CD4-positive, alpha-beta T cell treated with Interleukin-21 for 1 hour (primary cell): ENCODE measurements at places on chromosomes 1 and 21.

GRCh38 chr21:45874716-45875415 is 106.7 kb upstream of the COL6A1 start:
- no peak for DNase-seq

DNA sequence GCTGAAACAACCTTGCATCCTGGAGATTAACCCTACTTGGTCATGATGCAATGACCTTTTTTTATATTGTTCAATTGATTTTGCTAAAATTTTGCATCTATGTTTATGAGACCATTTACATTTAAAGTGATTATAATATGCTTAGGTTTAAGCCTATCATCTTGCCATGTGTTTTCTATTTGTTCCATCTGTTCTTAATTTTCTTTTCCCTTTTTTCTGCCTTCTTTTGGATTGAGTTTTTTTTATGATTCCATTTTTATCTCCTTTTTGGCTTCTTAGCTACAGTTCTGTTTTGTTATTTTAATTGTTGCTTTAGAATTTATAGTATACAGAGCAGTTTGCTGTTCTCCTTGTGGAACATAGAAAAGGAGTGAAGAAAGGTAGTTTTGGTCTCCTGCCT is 385.1 kb upstream of the USP24 start:
- DNase-seq, result no peak

DNA sequence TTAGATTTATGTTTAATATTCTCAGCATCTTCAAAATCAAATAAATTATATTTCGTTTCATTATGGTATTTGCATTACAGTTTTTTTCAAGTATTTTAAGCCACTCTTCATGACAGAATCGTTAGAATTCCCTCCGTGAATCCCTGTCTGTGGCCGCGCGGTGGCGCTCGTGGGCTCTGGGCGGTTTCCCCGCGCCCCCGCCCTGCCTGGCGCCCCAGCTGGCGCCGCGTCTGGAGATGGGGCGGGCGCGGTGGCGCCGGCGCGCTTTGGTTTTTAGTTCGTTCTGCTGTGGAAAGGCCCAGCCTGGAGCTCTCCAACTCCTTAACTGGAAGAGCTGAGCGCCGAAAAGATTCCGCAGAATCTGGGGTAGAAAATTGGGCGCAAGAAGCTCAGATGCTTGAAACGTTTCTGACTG is 25.7 kb downstream of the PRMT2 start:
- peak; percentile 44 for DNase-seq

DNA sequence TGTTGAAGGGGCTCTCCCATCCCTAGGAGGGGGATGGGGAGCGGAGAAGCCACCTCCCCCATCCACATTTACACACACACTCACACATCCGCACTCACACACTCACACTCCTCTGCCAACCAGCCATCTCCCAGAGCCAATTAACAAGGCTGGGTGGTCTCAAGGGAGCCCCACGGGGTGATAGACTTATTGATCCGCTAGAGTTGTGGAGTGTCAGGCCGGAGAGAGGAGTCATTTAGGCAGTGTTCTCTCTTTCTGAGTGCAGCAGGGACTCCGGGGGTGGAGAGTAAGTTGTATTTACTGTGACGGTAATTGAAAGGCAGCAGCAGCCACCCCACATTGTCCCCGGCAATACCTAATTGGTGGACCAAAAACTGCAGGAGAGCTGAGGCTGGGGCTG is 61.6 kb downstream of the KLHDC7A start:
- DNase-seq, result no peak

DNA sequence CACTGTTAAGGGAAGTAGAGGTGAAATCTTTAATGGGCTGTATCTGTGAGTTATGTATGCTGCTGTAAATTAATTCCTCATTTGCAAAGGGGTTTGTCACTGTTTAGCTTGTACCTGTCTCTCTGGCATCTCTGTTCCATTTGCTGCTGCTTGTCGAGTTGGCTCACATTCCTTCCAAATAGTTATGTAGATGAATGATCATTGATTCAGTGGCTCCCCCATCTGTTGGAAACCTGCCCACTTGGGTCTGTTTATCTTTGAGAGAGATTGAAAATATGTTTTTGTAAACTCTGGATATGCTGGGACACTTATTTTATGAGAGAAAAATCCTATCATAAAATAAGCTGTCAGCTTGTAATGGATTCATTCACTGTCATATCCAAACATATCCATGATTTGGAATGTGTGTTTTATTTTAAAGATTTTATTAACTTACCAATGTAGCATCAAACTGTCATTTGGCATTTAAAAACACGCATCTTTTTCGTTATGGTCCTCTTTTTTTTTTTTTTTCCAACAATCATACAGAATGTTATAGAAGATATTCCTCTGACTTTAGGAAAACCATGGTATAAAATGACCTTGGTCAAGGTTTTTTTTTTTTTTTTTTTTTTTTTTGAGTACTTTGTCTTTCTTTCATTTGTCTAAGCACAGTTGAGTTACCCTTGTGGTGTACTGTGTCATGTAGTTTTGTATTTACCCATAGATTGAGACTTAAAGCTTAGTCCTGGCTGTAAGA is 3.5 kb downstream of the RYR2 start:
- no peak for DNase-seq

- no peak for DNase-seq
Observed at GRCh38 chr1:25017436-25018109, 87.5 kb upstream of the RUNX3 start.

DNA sequence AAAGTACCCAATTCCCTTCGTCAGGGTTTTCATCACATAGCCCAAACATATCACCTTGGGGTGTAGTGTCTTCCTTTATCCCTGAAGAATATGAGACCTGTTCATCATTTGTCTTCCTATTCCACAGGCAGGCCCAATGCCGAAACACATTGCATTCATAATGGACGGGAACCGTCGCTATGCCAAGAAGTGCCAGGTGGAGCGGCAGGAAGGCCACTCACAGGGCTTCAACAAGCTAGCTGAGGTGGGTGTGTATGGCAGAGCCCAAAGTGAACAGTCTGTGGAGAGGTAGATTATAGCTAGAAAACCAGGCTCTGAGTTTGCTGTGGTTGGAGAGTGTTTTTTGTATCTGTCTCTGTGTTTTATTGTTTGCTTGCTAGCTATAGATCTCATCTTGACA is 5.9 kb downstream of the DHDDS start:
- no peak for DNase-seq

- DNase-seq, result no peak
Observed at GRCh38 chr21:42286416-42286815, 28.8 kb downstream of the TFF3 start.

GRCh38 chr1:22689505-22689904 is 21.1 kb upstream of the EPHB2 start:
- DNase-seq, result no peak
